ENCODE measurements at places on chromosomes 1 and 21.

DNA sequence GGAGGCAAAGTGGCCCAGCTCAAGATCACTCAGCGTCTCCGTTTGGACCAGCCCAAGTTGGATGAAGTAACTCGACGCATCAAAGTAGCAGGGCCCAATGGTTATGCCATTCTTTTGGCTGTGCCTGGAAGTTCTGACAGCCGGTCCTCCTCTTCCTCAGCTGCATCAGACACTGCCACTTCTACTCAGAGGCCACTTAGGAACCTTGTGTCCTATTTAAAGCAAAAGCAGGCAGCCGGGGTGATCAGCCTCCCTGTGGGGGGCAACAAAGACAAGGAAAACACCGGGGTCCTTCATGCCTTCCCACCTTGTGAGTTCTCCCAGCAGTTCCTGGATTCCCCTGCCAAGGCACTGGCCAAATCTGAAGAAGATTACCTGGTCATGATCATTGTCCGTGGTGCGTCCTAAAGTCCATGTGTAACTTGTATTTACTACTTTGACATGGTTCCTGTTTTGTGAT is 2.7 kb downstream of the RBM15 start:
- peak; percentile 19 for DNase-seq

GRCh38 chr1:38203441-38203840 is 156.8 kb upstream of the POU3F1 start:
- DNase-seq: no peak

DNA sequence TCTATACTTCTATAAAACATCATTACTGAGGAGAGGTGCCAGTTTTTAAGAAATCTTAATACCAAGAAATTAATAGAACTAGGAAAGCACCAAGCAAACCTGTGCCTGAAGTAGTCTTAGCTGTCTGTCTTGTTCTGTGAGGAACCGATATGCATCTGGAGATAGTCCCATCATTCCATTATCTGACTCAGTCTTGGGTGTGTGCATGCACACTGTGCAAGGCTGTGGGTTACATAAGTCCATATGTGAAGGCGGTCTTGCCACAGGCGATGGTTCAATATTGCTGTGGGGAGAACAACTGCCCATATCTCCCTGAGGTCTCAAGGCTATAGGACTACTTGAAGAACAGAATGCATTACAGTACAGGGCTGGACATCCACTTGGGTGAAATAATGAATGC is 33.8 kb downstream of the STIL start:
- no peak for DNase-seq

DNA sequence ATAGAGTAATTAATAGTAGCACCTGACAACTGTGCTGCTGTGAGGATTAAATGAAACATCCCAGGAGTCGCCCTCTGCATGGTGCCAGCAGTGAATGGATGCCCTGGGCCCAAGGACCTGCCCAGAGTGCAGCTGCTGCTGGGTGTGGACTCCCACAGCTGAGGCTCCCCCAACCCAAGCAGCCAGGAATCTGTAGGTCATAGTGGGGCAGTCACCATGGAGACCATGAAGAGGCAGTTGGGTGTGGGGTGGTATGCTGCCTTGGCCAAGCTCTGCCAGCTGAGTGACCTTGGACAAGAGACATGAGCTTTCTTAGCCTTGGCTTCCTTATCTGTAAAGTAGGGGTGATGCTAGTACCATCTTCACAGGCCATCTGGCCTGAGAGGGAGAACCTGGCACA is 9.4 kb downstream of the OLIG2 start:
- DNase-seq: no peak

DNA sequence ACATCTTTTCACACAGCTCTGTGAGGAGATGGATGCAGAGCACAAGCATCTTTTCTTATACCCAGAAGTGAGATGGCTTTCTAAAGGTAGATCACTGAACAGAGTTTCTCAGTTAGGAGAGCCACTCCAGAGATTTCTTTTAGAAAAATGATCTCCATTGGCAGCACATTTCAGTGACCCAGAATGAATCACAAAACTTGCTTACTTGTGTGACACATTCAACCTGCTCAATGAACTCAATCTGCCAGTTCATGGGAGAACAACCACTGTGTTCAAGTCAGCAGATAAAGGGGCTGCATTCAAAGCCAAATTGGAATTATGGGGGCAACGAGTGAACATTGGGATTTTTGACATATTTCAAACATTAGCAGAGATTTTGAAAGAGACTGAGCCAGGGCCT is 78.3 kb downstream of the UCHL5 start:
- no peak for DNase-seq

DNA sequence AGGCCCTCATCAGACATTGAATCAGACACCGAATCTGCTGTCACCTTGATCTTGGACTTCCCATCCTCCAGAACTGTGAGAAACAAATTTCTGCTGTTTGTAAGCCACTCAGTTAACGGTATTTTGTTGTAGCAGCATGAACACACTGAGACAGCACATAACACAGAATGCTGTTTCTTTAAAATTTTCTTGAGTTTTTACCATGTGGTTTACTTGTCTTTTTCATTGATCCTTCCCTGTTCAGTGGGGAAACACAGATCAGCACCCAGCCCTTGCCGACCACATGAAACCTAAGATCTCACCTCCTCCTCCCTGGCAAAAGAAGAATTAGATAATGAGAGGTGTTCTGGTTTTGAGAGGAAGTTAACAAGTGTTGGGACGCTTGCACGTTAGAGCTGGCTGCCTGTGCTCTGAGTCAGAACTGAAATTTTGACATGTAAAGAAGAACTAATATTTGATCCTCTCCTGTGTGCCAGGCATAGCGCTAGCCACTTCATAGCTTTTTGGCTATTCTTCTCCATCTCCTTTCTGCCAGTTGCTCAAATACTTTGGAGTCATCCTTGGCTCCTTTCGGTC is 179.6 kb downstream of the DHRS3 start:
- DNase-seq: no peak

DNA sequence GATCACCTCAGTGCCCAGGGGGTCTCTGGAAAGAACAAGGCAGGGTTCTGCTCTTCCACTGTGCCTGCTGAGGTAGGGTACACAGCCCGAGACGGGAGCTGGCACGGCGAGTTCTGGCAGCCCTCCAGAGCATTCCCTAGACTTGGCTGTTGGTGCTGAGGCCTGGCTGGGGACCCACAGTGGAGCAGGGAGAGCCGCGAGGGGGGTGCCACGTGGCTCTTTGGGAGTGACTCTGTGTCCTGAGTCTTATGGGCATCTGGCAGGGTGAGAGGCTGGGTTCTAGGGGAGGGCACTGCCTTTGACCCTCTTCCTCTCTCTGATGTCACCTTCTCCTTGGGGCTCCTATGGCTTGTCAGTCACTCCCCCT is 336.4 kb downstream of the CAMTA1 start:
- no peak for DNase-seq

GRCh38 chr1:11505591-11506538 is 26.9 kb downstream of the DISP3 start:
- no peak for DNase-seq

DNA sequence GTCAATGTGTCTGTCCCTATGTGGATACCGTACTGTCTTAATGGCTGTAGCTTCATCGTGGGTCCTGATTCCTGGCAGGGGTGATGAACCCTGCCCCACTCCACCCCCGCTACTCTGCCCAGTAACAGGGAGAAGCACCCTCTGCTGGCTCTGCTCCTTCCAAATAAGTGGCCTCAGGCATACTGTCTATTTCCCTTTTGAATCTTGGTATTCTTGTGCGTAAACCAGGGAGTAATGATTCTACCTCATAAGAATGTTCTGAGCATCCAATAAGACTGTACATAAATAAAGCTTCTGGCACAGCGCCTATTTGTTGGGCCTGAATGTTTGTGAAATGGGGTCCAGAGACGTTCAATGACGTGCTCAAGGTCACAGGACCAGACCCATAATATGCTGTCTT is 35.2 kb upstream of the CTPS1 start:
- DNase-seq: no peak

DNA sequence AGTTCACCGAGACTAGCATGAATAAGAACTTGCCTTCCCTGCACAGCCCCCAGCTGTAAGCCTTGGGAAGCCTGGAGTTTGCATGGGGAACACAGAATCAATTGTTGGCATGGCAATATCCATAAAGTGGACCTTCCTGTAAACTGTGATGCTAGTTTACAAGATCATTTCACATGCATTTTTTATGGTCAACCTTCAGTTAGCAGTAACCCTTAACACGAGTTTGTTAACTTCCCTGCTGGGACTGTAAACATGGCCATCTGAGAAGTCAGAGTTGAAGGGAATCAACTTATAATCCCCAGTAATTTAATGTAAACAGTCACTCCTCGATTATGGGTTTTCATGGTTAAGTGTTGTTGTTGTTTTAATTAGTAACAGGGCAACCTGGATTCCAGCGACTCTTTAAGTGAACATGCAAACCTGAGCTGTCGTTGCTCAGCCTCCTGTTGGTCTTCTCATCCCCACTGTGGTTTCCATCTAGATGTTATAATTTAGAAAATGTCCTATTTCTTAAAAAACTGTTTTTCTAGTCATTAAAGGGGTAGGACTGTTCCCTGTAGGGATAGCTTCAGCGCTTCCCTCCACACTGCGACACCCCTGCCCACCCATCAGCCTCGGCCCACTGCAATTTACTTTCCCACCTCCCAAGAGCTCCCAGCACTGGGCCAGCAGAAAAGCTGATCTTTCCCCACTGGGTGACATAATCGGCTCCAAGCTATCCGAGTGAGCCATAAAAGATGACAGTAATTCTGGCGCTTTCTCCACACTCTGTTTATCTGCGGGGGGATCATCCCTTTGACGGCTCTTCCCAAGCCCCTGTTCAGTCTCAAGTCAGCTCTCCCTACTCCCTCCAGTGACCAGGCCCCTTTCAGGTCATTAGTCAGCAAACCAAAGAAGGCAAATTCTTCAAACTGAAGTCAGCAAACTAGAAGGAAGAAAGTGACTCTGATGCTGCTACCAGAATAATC is 107.6 kb upstream of the IPO9 start:
- DNase-seq: no peak

DNA sequence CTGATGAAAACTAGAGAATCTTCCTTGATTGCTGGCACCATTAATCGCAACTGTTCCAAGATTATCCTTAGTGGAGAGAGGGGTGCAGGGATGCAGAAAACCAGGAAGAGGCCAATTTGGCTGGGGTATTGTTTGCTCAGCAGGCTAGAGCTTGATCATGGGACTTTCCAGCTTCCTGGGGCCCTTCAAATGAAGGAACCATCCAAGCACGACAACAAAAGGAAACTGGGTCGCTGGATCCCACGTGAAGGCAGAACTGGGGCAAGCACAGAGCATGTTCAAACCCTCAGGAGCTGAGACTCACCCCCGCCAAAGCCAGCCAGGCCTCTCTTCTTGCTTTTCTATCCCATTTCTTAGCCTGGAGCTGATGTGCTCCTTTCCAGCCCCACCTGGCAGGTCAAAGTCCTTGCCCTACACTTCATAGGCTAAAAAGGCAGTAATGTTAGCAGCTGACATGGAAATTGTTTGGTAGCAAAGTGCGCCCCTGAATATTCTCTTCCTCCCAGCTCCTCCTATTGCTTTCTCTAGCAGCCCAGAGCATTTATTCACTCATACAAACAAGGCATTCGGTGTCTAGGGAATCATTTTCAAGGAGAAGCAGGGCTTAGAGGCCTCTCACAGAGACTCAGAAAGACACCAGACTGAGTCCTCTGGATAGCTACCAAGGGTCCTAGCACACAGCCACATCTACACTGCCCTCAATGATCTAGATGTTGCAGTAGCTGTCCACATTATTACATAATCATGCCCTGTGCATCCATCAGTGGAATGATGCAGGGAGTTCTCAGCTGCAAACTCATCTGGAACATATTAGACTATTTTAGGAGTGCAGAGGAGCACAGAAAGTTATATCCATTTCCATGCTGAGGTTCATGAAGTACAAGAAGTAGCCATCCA is 11.5 kb downstream of the KCNA2 start:
- no peak for DNase-seq

DNA sequence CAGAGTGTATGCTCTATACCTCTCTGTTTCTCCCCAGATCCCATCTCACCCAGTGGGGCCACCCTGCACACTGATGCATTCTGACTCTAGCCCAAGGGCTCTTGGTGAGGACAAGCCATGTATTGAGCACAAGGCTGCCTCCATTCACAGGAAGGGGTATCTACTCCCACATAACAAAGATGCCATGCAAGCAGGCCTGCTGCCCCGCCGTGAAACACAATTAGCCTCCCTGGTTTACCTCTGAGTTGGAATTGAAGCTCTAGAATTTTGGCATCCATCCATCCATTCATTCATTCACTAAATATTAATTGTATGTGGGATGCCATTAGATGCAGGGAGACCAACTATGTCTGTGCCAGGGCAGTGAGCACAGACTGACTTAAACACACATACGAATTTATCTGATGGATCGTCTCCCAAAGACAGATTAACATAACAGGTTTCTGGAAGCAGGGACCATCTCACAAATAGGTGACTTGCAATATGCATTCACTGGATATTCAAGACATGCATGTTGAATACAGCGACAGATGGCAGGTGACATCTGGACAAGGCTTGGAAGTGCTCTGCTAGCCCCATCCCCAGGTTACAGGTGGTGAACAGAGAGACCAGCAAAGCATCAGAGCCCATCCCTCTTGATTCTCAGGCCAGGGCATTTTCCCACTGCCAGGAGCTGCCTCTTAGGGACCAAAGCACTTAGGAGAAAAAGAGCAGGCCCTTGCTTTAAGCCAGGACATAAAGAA is 34.3 kb downstream of the TRABD2B start:
- DNase-seq: no peak

GRCh38 chr1:83857716-83858115 is 141.2 kb downstream of the TTLL7 start:
- no peak for DNase-seq

DNA sequence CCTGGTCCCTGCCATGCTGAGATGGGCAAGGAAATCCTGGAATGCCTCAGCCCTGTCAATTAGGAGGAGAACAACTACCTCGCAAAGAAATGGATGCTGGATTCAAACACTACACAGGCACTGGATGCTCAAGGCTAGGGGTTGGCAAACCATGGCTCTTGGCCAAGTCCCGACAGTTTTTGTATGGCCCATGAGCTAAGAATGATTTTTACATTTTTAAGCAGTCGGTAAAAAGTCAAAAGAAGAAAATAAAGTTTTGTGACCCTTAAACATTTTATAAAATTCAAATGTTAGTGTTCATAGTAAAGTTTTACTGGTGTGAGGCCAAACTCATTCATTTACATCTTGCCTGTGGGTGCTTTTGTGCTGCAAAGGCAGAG is 6.5 kb downstream of the CDK18 start:
- no peak for DNase-seq

DNA sequence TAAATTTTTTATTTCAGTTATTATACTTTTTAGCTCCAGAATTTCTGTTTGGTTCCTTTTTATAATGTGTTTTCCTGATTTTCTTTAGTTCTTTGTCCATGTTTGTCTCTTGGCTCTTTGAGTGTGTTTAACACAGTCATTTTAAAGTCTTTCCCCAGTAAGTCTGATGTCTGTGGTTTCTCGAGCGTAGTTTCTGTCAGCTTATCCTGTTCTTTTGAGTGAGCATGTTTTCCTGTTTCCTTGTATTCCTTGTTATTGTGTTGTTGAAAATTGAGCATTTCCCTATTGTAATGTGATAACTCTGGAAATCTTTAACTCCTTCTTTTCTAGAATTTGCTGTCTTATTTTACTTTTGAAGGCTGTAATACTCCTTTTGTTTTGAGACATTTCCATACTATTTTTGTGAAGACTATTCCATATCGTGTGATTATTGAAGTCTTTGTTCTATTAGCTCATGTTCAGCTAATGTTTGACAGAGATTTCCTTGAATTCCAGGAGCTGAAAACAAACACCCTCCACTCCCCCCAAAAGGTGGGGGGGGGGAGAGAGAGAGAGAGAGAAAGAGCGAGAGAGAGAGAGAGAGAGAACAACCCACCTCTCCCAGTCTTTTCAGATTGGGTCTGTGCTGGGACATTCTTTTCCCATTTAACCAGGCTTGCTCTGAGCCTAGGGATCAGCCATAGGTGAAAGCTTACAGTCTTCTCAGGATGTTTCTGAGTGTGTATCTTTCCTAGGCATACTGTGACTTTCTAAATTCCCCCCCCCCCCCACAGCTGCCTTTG is 38.3 kb downstream of the SDCCAG8 start:
- no peak for DNase-seq

Measured in WTC11 (cell line).